ENCODE measurements at places on chromosomes 3 and 15.
A peak's percentile ranks its signal among the peaks of the same experiment; 100 is the strongest.

DNA sequence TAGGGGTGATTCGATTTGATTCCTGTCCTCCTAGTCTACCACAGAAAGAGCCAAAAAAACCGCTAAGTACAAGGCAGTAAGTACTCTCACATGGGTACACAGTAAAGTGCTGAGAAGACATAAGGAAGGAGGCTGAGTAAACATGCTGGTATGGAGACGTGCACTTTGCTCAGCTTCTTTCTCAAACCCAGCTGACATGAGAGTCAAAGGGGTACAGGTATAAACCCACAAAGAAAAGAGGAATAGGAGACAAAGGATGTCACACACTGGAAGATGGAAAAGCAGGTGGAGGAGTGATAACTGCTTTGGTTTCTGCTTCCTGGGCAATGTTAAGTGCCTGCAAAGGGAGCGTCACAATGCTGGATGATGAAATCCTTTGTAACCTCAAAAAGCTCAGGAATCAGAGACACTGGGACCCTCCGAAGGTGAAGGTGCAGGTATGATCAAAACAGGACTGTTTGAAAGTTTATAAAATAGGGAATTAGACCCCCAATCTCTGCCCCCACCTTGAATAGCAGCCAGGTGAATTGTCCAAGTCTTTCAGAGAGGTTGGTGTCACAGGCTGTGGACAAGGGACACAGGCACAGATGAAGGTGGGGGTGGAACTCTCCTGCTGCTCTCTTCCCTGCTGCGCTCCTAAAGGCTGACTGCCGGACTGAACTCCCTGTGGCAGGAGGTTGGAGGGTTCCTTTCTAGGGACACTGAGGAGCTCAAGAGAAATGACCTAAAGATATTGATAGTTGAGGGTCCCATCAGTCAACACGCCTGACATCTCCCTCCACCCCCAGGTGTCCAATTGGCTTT, 101.8 kb downstream of the RAB11A start:
- no peak for DNase-seq

DNA sequence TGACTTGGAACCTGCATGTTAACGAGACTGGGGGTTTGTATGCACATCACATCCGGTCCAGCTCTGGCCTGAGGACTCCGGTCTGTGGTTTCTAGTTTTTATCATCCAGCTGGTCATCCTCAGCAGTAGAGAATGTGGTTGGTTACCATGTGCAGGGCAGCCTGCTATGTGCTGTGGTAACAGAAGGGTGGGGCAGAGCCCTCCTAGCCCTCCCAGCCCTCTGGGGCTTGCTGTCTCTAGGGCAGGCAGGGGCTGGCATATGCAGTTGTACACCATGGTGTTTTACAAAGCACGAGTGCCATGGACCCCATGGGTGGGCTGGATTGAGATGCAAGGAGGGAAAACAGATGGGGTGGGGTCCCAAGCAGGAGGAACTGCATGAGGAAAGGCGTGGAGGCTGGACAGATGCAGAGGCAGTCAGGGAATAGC, 70.2 kb downstream of the APBA2 start:
- DNase-seq: no peak

GRCh38 chr3:96961576-96961975, 147.2 kb downstream of the EPHA6 start:
- DNase-seq: no peak

DNA sequence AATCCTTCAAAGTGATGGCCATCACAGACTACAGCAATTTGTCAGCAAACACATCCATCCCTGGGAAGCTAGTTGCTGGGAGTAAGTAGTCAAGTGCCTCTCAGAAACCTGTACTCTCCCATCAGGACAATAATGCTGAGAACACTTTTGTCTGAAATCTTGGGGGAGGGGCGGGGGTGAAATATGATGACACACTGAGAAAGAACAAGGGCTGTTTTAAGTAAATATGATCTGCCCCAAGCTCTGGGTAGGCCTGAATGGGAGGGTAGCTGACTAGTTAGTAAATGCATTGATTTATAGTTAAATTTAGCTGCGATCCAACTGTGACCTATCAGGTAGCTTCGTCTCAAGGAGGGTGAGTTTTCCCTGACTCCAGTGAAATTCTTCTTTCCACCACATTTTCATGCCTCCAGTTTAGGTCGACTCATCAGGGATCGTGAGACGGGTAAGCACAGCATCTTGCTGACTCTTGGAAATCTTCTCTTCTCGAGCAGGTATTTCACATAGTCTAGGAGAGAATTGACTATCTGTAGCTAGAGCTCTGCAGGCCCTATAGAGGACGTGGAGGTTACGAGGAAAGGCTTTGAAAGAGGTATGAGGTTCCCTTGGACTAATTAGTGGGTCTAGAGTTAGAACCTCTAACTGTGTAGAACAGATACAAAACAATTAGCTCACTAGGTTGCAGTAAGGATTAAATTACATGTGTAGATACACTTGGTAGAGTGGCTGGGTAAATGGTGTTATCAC, 213.4 kb upstream of the SLC2A2 start:
- DNase-seq: no peak

GRCh38 chr15:70063980-70064379, 33.7 kb downstream of the TLE3 start:
- DNase-seq: no peak

- no peak for DNase-seq
These were observed 38.4 kb downstream of the PLCL2 start for GRCh38 chr3:16923112-16923511.

GRCh38 chr3:59451800-59452746, 402.2 kb upstream of the CFAP20DC start:
- no peak for DNase-seq

DNA sequence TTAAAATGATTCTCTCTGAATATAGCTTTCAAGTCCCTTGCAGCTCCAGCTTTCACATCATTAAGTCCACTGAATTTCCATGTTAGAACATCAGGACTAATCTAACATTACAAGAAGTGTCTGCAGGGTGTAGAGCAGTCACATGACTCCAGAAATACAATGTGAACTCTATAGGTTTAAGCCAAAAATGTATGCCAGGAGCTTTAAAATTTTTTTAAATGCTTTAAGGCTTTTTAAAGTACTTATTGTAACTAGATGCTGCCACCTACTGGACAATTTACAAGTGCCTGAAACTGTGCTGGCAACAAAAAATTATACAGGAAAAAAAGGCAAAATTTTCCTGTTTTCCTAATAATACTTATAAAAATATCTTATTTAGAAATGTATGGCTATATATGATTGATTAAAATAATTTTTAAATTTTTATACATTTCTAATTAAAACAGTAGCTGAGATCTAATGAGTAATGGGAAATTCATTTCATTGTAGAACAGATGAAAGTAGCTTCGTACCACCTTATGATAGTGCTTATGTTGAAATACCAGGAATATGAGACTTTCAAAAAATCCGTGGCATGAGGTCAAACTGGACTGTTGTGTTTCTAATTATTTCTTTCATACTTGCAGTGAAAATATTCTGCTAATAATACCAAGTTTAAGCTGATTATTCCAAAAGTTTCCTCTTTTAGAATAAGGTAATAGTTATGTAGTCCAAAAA, 25.7 kb downstream of the FSIP1 start:
- peak; percentile 53 for DNase-seq

GRCh38 chr3:158847452-158847821, 45.6 kb downstream of the MFSD1 start:
- DNase-seq: no peak

DNA sequence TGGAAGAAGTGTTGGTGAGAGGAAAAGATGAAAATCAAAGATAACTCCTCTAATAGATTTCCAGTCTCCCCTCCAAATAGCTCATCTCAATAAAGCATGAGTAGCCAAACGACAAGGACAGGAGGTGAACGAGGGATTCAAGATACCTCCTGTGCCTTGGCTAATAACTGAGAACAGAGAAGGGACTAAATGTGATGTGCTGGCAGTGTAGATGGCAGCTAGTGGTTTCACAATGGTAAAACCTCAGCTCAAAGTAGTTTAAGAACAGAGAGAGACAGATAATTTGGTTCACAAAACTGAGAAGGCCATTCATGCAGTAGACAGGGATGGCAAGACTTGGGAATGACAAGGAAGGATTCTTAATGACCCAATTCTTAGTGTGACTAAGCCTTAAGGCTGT, 292.6 kb downstream of the EFHB start:
- no peak for DNase-seq

DNA sequence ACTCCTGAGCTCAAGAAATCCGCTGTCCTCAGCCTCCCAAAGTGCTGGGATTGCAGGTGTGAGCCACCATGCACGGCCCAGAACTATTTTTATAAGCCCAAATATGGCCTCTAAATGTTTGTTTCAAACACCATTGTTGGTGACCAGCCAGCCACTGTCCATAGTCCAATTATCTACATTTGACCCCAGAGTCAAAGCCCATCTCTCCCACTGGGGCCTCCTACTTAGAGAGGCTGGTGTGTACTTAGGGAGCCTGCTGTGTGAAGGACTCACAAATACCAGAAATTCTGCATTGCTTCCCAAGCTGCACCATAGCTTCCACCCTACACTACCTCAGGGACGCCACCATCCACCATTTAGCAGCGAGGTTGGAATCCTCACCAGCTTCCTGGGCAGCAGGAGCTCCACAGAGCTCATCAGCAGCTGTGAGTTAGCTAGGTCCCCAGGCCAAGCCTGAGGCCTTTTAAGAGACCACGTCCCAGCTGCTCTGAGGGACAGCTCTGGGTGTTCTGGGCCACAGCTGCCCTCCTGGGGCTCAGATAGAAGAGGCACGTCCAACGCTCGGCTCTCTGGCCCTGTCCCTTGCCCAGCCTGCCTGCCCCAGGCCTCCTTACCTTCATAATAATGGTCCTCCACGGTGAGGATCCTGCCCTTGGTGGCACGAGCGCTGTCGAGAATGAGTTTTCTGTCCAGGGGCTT, 29.5 kb downstream of the TKT start:
- DNase-seq: no peak

GRCh38 chr3:160720123-160720746, 35.8 kb upstream of the PPM1L start:
- DNase-seq: no peak

DNA sequence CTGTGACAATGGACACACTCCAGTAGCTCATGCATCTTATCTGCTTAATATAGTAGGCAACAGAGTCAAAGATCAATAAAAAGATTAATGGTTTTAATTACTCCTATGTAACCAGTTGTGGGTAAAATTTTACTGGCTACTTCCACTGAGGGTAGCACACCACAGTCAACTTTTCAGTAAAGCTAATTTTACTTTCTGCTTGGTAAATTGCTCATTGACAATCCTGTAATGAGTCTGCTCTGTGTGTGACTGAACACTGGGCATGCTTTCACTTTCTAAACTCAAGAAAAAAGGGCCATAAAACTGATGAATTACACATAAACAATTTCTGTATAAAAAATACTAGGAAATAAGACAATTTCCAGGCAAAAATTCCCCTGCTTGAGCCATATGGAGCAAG, 838.3 kb downstream of the VGLL3 start:
- DNase-seq: no peak

DNA sequence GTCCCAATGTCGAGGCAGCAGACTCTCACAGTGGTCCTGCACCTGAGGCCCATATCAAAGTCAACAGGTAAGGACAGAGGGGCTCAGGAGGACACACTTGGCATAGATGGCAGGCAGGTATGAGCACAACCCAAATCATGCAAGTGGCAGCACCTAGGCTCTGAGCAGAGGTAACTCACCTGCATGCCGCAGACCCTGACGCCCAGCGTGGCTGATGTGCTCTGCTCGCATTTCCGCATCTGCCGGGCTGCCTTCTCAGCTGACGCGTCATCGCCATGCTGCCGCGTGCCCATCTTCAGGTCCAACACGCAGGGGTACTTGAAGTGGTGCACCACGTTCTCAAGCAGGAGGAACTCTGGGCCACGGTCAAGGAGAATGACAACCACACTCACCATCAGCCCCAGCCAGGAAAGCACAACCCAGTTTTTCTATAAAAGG, 4.2 kb upstream of the GMPPB start:
- no peak for DNase-seq

GRCh38 chr3:21152555-21152954, 598.5 kb downstream of the ZNF385D start:
- DNase-seq: no peak

Data from retina (tissue), 1 donor.